ENCODE measurements at places on chromosomes 6 and 20.

GRCh38 chr20:13102694-13103093, 93.9 kb downstream of the SPTLC3 start:
- no peak for DNase-seq

DNA sequence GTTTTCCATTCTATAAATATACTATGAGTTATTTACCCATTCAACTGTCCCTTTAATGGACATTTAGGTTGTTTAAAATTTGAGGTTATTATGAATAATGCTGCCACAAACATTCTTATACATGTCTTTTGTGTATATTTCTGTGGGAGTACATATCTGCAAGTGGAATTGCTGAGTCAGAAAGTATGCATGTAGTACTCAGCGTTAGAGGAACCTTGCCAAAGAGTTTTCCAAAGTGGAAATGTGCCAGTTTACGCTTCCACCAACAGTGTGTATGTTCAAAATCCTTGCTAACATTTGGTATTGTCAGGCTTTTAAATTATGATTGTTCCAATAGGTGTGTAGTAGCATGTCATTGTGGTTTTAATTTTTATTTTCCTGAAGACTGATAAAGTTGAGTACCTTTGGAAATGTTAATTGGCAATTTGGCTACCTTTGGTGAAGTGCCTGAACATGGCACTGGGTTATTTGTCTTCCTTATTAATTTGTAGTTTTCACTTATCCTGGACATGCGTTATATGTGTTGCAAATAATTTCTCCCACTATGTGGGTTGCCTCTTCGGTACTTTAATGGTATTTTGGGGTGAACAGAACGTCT, 341.2 kb downstream of the CD83 start:
- no peak for DNase-seq

DNA sequence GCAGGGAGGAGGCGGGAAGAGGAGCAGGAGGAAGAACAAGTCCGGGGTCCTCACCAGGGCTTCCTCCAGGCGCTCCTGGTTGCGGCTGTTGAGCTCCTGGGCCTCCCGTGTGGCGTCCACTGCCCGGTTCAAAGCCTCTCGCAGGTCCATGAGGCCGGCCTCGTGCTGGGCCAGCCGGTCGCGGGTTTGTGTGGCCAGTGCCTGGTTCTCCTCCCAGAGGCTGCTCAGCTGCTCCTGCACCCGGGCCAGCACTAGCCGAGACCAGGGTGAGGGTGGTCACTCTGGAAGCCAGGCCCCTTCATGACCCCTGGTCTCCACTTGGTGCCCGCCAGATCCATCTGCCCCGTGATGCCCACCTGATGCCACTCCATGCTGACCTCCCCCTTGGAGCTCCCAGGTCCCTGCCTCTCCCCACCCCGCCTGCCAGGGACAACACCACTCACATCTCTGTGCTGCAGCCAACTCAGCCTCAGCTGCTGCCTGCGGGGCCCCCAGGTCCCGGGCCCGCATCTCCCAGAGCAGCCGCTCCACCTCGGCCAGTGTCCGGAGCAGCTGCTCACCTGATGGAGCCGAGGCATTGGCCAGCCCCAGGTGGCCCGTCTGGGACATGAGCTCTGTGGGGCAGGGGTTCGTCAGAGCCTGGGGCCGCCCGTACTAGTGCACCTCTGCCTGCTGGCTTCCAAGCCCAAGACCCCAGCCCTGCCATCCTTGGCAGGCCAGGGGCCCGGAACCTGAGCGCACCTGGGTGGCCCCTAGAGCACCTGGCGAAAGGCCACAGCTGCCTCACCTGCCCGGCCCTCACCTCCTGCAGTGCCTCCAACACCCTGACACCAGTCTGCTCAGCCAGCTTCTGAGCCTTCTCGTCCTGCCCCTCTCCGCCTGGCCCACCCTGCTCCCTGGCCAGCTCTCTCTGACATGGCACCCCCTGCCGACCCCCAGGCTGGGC, 15.9 kb downstream of the ADRM1 start:
- no peak for DNase-seq

GRCh38 chr20:59678288-59678687, 73.9 kb downstream of the PHACTR3 start:
- no peak for DNase-seq

GRCh38 chr20:289693-290083, 862 bp downstream of the C20orf96 start:
- DNase-seq = no peak

- no peak for DNase-seq
These were observed 51.5 kb downstream of the RPS12 start for GRCh38 chr6:132865829-132866228.

- DNase-seq = no peak
These were observed 354.7 kb upstream of the KHDRBS2 start for GRCh38 chr6:62640749-62641148.

DNA sequence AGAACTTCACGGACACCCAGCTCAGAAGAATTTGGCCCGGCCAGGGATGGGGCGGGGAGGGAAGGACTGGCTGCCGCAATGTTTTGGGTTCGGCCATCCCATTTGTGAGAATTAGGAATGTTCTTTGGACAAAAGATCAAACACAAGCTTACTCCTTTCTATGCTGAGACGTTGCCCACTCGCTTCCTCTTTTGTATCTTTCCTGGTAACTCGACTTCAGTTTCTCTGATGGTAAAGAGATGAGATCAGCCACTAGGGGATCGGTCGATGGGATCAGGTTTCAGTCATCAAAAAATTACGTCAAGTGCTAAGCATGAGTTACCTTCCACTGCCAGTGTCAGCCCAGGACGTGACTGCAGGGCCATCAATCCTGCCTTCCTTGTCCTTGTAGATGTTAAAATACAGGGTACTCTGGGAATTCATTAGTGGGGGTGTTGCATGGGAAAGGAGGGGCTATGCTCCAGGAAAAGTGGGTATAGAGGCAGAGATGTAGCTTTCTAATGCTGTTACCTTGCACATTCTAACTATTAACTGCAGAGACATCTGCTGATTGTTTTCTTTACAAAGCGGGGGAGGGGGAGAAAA, 190.2 kb downstream of the TSHZ2 start:
- DNase-seq = no peak

DNA sequence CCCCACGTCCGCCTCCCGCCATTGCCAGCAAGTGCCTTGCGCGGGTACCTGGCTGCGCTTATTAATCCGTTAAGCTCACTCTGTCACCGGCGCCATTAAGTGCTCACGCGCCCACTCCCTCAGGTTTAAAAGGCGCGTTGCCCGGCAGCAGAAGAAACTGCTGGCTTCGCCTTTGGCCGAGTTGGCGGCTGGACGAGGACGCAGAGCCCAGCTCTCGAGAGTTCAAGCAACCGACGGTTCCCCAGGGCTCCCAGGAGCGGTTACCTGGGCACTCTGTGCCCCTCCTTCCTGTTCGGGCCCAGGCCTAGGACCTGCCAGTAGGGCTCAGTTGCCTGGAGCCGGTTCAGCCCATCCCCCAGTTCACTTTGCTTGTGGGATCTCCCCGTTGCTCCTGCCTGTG, at the start of gene GGTLC1:
GGTLC1 (minus strand) TSS at position 219 of the 400 bp plus-strand sequence. CDS start 2,168 bp downstream, outside the sequence.
- no peak for DNase-seq
